ENCODE measurements at places on chromosomes 5 and 9.

- DNase-seq, result no peak
Measured at GRCh38 chr5:150999704-151000442, 20.5 kb upstream of the GPX3 start.

DNA sequence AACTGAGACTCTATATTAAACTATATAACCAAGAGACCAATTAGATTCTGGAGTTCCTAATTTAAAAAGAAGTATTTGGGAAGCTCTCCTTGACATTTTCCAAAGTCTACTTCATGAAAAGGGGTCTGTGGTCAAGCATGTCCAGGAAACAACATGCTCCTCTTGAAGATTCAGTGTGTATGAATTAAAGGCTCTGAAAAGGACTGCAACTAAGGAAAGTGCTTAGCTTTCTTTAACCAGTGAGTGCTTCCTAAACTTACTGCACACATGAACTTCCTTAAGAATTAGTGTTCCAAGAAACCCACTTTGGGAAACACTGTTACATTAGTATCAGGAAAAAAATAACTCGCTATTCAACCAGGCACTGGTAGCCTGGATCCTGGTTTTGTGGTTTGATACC, 167.6 kb downstream of the MED27 start:
- DNase-seq, result no peak

- peak; percentile 18 for DNase-seq
Measured at GRCh38 chr5:77806213-77806843, 30.2 kb upstream of the TBCA start.

DNA sequence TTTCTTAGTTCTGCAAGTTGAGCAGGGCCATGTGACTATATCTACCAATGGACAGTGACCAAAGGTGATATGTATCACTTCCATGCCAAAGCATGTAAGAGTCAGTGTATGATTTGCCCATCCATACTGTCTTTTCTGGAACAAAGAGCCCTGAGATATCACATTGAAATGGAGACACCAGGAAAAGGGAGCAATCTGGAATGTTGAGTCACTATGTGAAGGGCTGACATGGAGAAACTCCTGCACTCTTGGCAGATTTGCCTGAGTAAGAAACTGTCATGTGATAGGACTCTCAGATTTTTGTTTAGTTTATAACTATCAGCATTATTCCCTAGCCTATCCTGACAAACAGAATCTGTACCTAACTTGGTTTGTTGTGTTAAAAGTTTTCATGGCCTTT, 29.8 kb upstream of the TMEM161B start:
- no peak for DNase-seq

GRCh38 chr5:112534611-112535255, 115.7 kb upstream of the EPB41L4A start:
- no peak for DNase-seq

- peak; percentile 58 for DNase-seq
Measured at GRCh38 chr5:368183-369084, 46.9 kb downstream of the AHRR start.

DNA sequence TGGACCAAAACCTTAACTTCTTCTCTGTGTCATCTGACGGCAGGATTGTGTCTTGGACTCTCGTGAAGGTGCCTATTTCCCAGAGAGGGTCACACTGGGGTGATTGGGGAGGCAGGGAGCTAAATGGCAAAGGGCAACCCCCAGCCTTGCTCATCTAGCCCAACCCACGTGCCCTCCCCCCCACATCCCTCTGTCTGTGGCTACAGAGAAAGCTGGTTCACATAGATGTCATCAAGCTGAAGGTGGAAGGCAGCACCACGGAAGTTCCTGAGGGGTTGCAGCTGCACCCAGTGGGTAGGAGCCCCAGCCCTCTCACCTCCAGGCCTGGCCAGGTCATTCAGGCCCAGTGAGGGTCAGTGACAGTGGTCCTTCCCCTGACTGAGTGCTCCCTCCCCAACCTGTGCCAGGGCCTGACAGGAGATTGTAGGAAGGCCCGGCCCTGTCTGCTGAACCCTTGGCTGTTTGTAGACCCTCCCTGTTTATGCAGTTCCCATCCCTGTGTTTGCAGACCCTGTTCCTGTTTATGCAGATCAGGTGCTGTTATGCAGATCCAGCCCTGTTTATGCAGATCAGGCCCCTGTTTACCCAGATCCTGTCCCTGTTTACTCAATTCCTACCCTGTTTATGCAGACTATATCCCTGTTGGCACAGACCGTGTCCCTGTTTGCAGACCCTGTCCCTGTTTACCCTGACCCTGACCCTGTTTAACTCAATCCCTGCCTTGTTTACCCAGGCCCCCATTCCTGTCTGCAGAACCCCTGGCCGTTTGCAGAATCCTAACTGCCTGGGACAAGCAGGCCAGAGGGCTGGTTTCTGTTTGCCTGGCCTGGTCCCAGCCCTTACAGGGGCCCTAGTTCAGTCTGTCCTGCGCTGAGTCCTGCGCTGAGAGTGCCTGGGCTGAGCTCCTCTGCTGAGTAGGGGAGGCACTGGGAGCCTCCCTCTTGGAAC, 10.4 kb downstream of the ENHO start:
- DNase-seq, result no peak

DNA sequence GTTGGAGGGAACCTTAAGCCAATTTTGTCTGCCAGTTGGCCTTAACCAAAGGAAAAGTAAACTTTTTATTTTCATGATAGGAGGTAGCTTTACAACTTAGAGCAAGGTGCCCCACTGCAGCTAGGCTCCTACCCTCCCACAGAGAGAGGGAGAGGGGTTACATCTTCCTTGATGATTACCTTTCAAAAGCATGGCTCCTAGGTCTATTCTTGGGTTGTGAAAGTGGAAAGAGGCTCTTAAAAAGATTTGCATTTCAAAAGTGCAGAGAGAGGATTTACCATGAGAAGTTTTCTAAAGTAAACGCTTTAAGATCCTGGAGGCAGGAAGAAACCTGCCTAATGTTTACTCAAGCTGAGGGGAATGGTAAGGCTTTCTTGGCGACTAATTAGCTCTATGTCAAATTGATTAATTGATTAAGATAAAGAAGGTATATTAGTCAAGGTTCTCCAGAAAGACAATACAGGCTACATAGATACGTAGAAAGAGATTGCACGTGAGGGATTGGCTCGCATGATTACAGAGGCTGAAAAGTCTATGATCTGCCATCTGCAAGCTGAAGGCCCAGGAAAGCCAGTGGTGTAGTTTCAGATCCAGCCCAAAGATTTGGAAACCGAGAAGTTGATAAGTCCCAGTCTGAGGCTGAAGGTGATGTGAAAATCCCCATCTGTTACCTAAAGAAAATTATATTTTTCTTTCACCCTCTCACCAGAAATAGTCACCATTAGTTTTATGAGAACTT, 333.8 kb upstream of the CTNND2 start:
- DNase-seq, result no peak

GRCh38 chr9:123354806-123355508, 1.0 kb upstream of the CRB2 start:
- DNase-seq, result no peak

- DNase-seq, result no peak
Measured at GRCh38 chr5:132019337-132019736, 7.9 kb upstream of the ACSL6 start.

GRCh38 chr5:95759005-95759404, 27.9 kb downstream of the RHOBTB3 start:
- no peak for DNase-seq

DNA sequence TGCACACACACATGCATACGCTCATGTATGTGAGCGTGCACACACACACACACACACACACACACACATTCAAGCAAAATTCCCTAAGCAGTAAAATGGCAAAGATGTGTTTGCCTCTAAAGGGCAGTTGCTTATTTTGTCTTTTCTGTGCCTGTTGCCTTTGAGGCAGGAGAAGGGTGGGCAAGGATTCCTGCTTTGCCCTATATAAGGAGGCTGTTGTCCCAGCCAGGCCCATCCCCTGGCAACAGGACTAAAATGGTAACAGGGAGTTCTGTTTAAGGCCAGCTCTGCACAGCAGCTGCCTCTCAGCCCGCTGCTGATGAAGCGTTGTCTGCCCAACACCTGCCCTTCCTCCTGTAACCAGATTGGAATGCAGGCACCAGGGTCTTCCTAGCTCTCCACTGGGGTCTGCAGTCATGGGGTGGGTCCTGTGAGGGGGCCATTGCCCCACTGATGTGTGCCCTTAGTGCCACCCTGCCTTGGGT, 64.4 kb downstream of the PPARGC1B start:
- DNase-seq, result no peak

All from NAMALWA (cell line).